ENCODE measurements at places on chromosomes 3 and 15.

GRCh38 chr3:2599471-2599870, 500.8 kb downstream of the CNTN4 start:
- DNase-seq, result no peak

DNA sequence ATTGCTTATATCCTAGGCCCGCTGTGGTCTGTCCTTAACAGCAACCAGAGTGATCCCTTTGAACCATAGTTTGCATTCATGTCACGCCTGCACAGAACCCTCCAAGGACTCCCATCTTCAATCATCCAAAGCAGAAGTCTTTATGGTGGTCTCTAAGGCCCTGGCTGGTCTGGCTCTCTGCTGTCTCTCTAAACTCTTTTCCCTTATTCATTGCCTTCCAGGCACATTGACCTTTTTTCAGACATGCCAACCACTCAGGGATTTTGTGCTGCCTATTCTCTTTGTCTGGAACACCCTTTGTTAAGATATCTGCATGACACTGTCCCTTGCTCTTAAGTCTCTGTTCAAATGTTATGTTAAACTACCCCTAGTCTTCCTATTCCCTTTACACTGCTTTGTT, 21.9 kb upstream of the ZBTB47 start:
- DNase-seq, result no peak

DNA sequence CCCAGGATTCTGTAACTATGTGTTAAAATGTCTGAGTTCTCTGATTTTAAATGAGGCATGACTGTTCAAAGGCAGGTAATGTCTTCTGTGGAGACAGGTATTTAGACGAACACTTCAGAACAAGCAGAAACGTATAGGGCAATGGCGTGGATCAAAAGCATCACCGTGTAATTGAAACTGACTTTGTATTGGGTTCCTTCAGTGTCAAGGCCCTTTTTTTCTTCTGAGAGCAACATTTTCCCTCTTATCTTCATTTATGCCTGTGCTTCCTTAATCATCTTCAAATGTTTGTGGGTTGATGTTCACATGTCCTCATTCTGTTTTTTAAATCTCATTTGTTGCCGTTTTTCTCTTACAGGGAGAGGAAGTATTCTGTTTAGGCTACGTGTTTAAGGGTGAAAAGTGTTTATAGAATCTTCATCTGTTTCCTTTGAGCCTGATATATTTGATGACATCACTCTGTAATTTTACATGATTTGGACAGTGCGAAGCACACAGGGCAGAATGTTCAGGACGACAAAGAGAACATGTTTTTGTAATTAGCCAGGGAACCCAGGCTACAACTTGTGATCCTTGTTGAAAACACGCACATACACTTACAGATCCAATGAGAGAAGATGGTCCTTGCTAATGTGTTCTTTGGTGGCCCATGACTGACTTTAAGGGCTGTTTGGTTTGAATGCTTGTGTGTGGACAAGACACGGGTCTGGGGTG, 196.0 kb downstream of the LRTM1 start:
- no peak for DNase-seq

DNA sequence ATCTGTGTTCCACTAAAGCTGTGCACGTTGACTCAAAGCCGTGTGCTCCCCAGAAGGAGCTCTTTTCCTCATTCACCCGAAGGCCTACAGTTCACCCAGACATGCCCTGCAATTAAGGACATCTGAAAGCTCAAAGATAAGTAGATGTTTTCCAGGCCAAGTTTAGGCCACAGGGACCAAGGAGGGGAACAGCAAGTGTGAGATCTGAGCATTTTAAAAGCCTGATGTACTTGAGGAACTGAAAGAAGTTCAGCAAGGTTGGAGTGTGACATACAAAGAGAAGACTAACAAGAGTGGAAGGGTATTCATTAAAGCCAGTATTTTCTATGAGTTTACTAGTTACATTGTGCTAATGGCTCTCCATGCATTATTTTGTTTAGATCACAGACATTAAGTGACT, 68.0 kb downstream of the CASR start:
- no peak for DNase-seq

GRCh38 chr3:184952671-184953070, 140.7 kb downstream of the VPS8 start:
- no peak for DNase-seq

DNA sequence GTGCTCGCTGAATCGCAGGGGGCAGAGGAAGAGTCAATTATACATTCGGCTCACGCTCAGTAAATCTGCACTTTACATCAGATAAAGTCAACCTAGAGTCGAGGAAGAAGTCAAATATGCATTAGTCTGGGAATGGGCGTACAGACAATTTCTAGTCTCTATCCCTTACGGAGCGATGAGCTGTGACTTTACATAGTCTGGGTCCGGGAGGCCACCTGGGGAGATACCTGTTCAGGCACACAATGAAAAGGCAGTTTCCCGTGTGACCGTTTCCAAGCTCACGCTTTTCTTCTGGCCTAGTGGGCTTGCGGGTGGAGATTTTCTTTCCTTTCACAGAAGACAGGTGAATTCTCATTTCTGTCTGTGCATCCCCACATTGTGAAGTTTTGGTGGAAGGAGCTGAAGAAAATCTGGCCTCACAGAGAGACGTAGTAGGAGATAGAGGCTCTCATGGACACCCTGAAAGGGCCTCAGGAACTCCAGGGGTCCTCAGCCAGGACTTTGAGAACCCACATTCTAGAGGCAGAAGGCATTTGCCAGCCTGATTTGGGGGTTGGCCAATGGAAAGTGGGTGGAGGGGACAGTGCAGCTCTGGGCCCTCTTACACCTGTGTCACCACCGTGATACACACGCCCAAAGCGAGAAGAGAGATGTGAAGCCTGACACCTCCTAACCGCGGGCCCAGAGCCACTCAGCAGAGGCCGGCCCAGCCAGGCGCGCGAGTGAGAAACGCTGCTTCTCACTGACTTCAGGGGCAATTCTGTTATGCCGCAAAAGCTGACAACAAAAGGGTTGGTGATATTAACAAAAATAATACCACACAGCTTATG, 10.7 kb upstream of the OCA2 start:
- no peak for DNase-seq

DNA sequence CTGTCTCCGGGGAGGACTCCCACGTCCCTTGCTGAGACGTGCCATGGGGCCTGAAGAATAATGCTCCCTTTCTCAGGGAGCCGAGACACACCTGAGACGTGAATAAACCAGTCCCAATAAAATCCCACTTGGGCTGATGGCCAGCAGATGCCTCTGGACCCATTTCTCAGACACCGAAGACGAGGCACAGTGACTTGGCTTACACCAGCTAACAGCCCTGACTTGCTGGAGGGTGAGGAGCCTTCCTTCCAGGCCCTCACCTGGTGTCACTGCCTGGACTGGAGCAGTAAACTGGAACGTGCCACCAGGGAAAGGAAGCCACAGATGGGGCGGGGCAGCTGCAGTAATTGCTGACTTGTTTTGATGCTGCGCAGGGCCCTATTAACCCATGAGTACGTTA, 189.7 kb downstream of the PDZRN3 start:
- no peak for DNase-seq

DNA sequence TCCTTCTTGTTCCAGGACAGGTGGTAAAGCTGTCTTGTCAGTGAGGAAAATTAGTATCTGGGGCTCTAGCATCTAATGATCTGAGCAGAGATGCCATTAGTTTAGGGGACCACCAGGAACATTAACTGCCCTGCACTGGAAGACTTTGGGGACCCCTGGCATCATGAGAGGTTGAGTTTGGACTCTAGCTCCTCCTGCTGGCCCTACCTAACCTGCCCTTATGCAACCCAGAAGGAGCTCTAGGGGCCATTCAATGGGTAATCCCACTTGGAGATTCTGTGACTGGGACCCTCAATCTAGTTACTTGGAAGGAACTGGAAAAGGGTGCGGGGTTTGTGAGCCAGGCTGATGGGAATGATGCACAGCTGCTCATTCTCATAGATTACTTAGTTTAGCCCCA, 451.0 kb downstream of the EPHB1 start:
- no peak for DNase-seq

DNA sequence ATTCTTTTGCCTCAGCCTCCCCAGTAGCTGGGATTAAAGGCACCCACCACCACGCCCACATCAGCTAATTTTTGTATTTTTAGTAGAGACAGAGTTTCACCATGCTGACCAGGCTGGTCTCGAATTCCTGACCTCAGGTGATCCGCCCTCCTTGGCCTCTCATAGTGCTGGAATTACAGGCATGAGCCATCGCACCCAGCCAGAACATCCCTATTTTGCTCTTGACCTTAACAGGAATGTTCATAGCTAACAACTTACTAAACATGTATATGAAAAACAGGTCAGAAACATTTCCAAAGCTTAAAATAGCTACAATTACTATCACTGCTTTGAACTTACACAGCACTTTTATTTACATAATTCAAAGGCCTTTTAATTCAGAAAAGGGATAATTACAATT, 33.7 kb downstream of the UQCC5 start:
- no peak for DNase-seq

- DNase-seq, result no peak
Observed at GRCh38 chr3:163951397-163951987, 1126.8 kb downstream of the SI start.

DNA sequence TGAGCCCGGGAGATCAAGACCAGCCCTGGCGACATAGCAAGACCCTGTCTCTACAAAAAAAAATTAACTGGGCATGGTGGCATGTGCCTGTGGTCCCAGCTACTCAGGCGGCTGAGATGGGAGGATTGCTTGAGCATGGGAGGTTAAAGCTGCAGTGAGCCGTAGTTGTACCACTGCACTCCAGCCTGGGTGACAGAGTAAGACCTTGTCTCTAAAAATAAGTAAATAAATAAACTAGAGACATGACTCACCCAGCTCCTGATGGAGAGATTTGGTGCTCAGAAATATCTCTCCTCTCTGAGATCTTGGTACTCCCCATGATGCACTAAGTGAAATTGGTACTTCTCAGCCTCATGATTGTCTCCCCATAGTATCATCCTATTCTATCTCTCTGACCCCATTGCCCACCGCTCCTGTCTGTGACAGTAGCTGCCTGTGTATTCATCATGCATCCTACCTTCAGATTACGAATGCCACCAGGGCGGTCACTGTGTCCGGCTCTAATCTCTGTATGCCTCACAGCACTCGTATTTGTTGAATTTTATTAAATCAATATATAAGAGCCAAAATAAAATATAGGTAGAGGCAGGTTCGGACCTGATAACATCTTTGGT, 50.9 kb downstream of the ABHD2 start:
- no peak for DNase-seq

GRCh38 chr3:159766563-159767185, 222.0 kb upstream of the IL12A start:
- no peak for DNase-seq

DNA sequence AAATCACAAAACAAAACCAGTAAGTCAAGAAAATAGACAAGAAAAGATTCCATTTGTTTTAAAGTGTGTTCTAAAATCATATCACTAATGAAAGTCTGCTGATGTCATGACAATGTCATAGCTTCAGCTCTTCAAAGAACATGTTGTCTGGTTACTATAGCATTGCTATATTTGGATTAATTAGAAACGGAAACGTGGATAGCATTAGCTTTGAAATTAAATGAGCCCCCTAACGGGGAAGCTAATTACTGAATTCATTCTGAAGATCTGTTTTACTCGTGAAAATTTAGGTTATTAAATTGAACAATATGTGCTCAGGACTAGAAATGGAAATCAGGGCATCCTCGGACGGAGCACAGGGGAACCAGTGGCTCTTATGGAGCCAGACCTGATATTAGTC, 316.7 kb upstream of the AGTR1 start:
- no peak for DNase-seq

DNA sequence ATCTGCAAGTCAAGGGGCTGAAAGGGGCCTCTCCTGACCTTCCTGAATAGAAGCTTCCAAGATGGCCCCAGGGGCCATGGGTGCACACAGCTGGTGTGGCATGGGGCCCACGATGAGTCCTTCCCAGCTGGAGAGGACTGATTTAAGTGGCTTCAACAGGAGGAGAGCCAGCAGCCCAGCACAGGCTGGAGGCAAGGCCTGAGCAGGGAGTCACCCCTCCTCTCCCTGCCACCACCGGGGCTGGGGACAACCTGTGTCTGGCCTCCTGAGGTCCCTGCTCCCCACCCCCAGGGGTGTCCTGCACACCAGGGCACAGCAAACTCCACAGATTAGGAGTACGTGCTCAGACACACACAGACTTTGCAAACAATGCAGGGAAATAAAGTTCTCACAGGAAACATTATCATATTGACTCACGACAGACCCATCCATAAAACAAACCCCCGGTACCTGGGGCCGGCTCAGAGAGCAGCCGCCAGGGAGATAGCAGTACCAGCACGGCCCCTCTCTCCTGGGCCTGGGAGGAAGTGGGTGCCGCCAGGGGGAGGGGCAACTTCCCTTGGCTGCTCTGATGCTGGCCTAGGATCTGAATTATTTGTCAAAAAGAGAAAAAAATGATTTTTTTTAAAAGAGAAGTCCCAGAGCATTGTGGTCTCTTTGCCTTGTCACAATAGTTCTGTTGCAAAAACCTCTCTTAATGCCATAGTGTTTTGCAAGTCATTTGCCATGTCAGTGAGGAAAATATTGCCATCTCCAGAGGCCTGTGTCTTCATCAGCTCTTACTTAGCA, 21.9 kb upstream of the TSEN2 start:
- DNase-seq, result no peak

DNA sequence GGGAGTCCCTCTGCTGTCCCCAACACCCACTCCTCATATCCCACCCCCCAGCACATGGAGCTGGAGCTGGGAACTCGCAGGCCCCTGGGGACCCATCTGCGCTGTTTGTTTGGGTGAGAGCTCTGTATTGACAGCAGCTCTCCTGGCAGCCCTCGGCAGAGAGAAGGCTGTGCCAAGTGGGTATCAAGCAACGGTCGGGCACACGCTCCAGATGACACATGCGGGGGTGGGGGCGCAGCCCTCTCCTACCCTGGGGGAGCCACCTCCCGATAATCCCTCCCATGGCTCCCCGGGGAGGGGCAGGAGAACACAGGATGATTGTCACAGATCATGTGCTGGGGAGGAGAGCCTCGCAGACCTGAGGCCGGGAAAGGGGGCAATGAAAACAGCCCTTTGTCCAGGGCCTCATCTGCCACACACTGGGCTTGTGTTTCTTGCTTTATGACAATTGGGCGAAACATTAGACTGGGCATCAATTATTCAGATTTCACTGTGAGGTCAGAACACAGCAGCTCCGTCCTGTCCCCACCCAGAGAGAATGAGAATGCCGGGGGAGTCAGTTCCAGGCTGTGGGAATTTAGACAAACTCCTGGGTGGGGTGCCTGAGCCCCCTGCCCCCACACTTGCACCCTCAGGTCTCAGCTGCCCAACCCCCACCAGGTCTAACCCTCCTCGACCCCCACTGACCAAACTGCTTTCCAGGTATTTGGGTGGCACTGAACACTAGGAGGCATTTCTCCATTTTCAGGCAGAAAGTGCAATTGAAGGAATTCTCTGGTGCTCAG, 46.4 kb upstream of the KLF13 start:
- no peak for DNase-seq

GRCh38 chr3:196096382-196096953, 14.6 kb upstream of the TFRC start:
- no peak for DNase-seq

- DNase-seq, result no peak
Observed at GRCh38 chr3:127264292-127264691, 23.6 kb downstream of the PRR20G start.

- peak; percentile 87 for DNase-seq
Observed at GRCh38 chr3:131361464-131362421, 19.8 kb upstream of the NUDT16 start.

All from hematopoietic multipotent progenitor cell treated with erythropoietin and hydrocortisone succinate and interleukin-3 and kit ligand, for 15 days (in vitro differentiated cells).